ENCODE measurements at places on chromosomes 6 and 20.

- no peak for DNase-seq
Measured at GRCh38 chr6:11970114-11970513, 42.0 kb upstream of the HIVEP1 start.

DNA sequence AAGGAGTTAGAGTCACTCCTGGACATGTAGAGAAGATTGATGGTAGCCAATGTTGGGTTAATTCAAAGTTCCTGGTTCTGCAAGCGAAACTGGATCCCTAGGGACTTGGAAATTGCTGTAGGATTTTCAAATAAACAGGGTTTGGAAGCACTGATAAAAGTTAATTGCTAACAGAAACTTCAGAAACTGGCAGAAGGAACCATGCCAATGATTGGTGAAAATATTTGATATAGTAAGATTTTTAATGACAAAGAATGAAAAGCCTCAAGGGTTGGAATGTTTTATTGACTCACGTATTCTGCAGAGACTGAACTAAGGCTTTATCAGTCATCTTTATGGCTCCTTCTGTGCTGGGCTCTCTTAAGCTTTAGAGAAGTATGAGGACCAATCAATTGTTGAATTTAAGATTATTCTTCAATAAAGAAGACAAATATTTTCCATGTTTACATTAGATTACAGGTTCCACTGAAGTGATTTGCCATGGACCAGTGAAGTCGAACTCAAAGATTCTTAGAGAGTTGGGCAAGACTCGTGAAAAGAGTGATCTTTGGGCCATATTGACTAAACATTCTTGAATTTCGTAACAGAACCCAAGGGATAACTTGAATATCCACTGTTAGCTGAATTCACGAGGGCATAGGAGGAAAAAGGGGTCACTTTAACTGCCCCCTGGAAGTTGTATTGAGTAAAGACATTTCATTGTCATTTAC is 371.4 kb downstream of the HDGFL1 start:
- no peak for DNase-seq

DNA sequence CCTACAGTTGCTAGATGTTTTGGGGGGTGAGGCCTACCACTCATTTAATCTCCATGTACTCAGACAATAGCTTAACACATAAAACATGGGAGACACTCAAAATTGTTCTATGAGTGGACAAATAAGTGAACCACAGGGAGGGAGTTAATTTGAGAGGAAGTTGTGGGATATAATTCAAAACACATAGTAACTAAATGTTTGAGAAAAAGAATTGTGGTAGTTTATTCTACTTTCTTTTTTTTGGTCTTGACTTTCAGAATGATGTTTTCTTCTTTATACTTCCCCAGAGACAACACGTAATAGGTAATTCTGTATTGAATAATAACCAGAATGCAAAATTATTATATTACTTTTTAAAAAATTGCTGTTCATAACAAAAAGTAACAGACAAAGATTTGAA is 453.8 kb downstream of the RFPL4B start:
- no peak for DNase-seq

DNA sequence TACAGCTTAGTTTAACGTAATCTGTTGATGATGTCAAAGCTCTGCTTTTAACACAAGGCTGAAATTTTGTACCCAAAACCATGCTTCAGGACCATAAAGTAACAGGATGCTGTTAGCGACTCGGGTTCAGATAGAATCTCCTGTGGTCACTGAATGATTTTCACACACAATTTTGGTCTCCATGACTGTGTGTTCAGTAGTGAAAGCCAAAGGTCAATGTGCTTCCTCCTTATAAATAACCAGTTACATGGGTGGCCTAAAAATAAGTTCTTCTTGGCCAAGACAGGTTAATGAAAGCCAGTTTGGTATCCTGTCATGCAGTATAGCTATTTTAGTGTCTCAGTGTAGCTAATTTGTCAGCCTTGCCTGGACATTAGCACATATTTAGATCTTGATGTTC is 19.1 kb upstream of the LOC128125822 start:
- no peak for DNase-seq

- no peak for DNase-seq
Measured at GRCh38 chr20:2706688-2707352, 14.2 kb downstream of the EBF4 start.

- no peak for DNase-seq
Measured at GRCh38 chr6:10060004-10060403, 354.9 kb downstream of the TFAP2A start.

- DNase-seq: no peak
Measured at GRCh38 chr6:16292942-16293341, 54.6 kb downstream of the GMPR start.

GRCh38 chr20:23031346-23031745 is 3.8 kb upstream of the SSTR4 start:
- no peak for DNase-seq

DNA sequence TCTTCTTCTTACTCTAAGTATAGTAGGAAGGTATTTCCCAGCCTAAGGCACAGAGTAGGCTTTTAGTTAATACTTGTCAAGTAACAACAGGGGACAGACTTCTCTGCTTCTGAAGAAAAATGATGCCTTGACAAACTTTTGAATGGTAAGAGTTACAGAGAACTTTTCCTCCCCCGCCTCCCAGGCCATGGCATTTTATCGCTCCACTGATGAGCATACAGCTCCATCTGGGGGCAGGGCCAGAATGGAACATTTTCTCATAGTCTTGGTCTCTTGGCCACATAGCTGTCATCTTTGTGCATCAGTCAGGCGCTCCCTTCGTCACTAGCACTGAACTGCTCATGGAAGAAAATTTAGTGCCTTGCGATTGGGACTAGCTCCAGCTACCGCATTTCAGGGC is 1066.8 kb upstream of the CITED2 start:
- no peak for DNase-seq
